ENCODE measurements at places on chromosomes 3 and 15. TPM values are rescaled to one million over a fixed set of nuclear protein-coding genes. Genes with fewer than 3 reads are reported as not detected.

The ERC2 gene
- total RNA-seq = 2.0 TPM

The FBXL2 gene
- 8.9 TPM for total RNA-seq

The RYR3 gene
- total RNA-seq = 22.0 TPM

The SLC28A1 gene
- total RNA-seq = 0.35 TPM

The UBXN7 gene
- total RNA-seq = 14.3 TPM

The XXYLT1 gene
- 21.0 TPM for total RNA-seq

The WDR82 gene
- total RNA-seq = 52.6 TPM

The TGM5 gene
- total RNA-seq = 0.13 TPM

The SCN11A gene
- total RNA-seq = 2.0 TPM

The DLL4 gene
- 9.7 TPM for total RNA-seq

The RARB gene
- 23.2 TPM for total RNA-seq

The GNAT1 gene
- not detected for total RNA-seq

The KBTBD13 gene
- 1.6 TPM for total RNA-seq

The GOLGA6L7 gene
- not detected for total RNA-seq

The LSAMP gene
- 9.8 TPM for total RNA-seq

The SNX1 gene
- total RNA-seq = 28.3 TPM

The MCF2L2 gene
- 0.35 TPM for total RNA-seq

The RHCG gene
- total RNA-seq = not detected

The TLR9 gene
- 0.09 TPM for total RNA-seq

The WDR76 gene
- 9.1 TPM for total RNA-seq

The TIMP4 gene
- 2.8 TPM for total RNA-seq

The CCR4 gene
- total RNA-seq = 0.04 TPM

The LYSMD2 gene
- total RNA-seq = 6.5 TPM

The REC114 gene
- not detected for total RNA-seq

The ZMYND10 gene
- 0.49 TPM for total RNA-seq

The SLC4A7 gene
- 31.3 TPM for total RNA-seq

The SAMMSON gene
- total RNA-seq = 0.04 TPM

The MUC13 gene
- total RNA-seq = not detected

The GP9 gene
- total RNA-seq = 0.40 TPM

The KIF7 gene
- 5.0 TPM for total RNA-seq

The KBTBD12 gene
- total RNA-seq = 18.2 TPM

The GHRL gene
- 0.40 TPM for total RNA-seq

The PHC3 gene
- total RNA-seq = 16.8 TPM

The GLDN gene
- 0.84 TPM for total RNA-seq

The NANOGP8 gene
- total RNA-seq = 0.27 TPM

The ARPIN gene
- 10.1 TPM for total RNA-seq

The LRTM1 gene
- 99.9 TPM for total RNA-seq

The SGO1 gene
- total RNA-seq = 4.2 TPM

The ANKDD1A gene
- total RNA-seq = 3.5 TPM

The RTP1 gene
- 0.04 TPM for total RNA-seq

The RHOV gene
- total RNA-seq = 0.13 TPM

The RFC4 gene
- 24.0 TPM for total RNA-seq

The SLC2A2 gene
- under 0.01 TPM for total RNA-seq

The CCDC13 gene
- 0.35 TPM for total RNA-seq

The ROPN1B gene
- not detected for total RNA-seq

The DZIP1L gene
- 12.8 TPM for total RNA-seq

The SEMA3G gene
- 10.8 TPM for total RNA-seq

The LIPC gene
- total RNA-seq = 0.44 TPM

The PLXND1 gene
- total RNA-seq = 91.2 TPM

The FAM107A gene
- 0.84 TPM for total RNA-seq

The ADIPOQ gene
- total RNA-seq = not detected

The GOLGA8O gene
- total RNA-seq = 1.4 TPM

All from muscle of leg (tissue), 16 donors.